Pons (tissue), 1 donor: ENCODE measurements at places on chromosomes 16 and 17.

- DNase-seq = no peak
Measured at GRCh38 chr17:51132964-51133319, 12.3 kb upstream of the SPAG9 start.

- DNase-seq = no peak
Measured at GRCh38 chr16:8889893-8890548, 7.9 kb downstream of the LITAFD start.

GRCh38 chr16:78230832-78231231 is 131.4 kb downstream of the WWOX start:
- DNase-seq = no peak

DNA sequence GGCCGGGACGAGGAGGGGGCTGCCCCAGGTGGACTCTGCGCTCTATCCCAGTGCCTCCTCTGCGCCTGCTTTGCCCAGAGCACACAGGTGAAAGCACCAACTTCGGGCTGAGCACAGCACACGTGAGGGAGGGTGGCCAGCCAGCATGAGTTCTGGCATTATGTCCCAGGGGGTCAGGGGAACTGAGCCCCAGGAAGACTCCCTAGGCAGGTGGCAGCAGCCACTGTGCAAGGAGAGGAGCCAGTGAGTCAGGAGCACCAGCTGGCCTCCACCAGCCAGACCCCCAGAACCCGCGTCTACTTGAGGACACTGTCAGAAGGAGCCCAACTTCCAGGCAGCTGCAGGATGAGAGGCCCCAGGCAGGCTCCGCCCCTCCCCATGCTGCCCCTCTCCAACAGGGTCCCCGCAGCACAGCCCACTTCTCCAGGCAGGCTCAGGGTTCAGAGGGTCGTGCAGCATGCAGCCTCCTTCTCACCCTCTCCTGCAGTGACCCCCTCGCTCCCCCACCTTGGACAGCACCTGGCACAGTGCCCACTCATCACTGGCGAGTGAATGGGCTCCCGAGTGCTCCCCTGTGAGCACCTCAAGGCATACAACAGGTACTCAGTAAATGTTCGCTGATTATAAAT is 44.2 kb upstream of the RASD1 start:
- DNase-seq = no peak

DNA sequence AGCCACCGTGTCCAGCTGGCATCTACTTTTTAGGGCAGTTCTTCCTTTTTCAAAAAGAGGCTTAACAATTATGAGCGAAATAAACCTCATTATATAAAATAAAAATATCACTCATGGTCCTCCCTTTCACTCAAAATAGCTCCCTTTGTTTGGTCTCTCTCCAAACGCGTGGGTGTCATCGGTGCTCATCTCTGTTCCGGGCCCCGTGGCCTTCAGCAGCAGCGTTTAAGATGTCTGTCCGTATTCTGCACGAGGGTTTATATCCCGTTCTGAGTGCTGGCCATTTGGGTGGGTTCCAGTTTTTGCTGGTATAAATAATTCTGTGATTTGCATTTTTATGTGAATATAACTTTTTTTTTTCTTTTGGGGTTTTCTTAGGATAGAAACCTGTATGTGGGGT is 33.4 kb downstream of the PRMT7 start:
- DNase-seq = no peak

DNA sequence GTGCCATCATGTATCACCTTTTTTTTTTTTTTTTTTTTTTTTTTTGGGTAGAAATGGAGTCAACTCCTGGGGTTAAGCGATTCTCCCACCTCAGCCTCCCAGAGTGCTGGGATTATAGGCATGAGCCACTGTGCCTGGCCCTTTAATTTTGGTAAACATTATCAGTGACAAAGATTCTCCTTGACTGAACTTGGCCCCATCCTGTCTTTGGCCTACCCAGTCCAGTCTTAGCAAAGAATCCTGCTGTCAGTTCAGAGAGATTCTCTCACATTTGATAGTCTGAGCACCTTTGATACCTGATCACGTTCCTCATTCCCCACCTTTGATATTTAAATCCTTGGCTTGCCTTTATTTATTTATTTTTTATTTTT is 11.5 kb downstream of the RAD51C start:
- DNase-seq = no peak
